ENCODE measurements at places on chromosomes 1 and 21.

- no peak for DNase-seq
Observed at GRCh38 chr1:22579541-22580155, 16.4 kb downstream of the EPHA8 start.

- no peak for DNase-seq
Observed at GRCh38 chr1:71561729-71562128, 480.9 kb upstream of the ZRANB2 start.

GRCh38 chr1:216310776-216311175 is 112.5 kb downstream of the USH2A start:
- DNase-seq = peak; percentile 33

GRCh38 chr1:92756537-92756936 is 28.4 kb downstream of the EVI5 start:
- DNase-seq = no peak

DNA sequence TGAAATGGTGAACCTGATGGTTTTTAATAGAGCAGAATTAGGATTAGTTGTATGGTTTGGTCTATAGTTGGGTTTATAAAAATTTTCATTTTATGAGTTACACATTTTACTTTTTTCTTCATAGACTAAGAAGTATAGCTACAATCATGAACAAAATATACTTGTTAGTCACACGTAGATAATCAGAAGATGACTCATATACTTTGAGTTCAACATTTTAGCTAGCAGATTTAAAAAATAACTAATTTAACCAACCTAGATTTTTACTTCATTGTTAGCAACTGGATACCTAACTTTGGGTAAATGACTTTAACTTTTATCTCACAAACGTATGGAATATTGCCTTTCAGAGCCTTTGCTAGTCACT is 27.9 kb downstream of the MORC3 start:
- DNase-seq = no peak

GRCh38 chr1:165773324-165773965 is 4.8 kb upstream of the TMCO1 start:
- no peak for DNase-seq

DNA sequence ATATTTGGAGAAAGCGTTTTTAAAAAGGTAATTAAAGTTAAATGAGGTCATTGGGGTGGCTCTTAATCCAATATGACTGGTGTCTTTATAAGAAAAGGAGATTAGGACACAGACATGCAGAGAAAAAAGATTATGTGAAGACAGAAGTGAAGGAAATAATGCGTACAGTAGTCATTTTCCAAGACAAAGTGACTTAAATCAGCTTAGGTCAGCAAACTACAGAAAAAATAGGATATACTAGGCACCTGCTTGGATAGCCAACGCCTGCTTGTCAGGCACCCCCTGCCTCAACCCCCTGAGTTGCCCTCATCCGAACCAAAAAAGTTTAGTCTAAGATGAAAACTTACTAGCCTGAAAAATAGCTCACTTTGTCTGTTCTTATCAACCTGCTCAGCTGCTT is 58.2 kb upstream of the SPAG17 start:
- no peak for DNase-seq

DNA sequence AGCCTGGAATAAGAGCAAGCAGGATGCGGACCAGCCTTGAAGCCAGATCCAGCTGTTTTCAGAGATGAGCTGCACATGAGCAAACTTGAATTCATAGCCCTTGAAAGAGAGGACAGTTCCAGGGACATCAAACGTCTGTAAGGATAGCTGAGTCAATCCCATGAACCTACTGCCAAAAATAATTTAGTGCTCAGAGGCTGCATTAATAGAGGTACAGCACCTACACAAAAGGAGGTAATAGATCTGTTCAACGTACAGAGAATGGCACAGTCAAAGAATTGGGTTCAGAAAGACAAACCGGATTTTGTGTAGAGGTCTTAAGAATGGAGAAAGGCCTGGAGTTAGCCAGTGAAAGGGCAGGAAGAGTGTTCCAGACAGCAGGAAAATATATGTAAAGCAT is 110.8 kb upstream of the ZC3H12A start:
- no peak for DNase-seq

- DNase-seq = peak; percentile 78
Observed at GRCh38 chr1:202625416-202626360, 84.6 kb downstream of the SYT2 start.

- DNase-seq = no peak
Observed at GRCh38 chr1:230717251-230717650, 3.3 kb upstream of the AGT start.

- DNase-seq = no peak
Observed at GRCh38 chr1:182215764-182216163, 154.3 kb upstream of the ZNF648 start.

DNA sequence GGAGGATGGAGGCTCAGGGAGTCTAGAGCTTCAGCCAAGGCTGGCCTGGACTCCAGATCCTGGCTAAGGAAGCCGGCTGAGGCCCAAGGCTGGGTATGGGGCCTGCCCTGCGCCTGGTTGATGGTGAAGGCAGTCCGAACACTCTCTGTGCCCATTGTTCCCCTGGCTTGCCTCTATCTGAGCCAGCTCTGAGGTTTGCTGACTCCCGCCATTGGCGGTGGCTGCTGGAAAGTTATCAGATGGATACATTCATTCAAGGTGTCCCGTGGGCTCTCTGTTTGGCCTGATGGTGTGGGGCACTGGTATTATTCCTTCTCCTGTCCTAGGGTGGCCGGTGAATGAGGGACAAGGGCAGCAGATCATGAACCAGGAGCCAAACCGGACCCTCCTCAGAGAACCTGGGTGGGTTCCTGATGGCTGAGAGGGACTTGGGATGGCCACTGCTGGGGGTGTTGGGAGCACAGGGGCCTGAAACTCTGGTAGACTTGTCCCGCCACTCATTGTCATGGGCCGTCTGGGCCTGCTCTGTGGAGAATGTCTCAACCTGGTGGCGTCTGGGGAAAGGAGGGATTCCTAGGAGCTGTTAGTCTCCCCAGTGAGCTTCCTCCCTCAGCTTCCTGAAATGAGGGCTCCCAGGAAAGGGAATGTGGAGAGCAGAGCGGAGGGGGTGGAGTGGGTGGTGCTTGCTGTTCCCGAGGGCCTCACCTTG is 22.2 kb downstream of the SLC26A9 start:
- no peak for DNase-seq

GRCh38 chr1:88191917-88192316 is 492.2 kb upstream of the PKN2 start:
- DNase-seq = peak; percentile 32

DNA sequence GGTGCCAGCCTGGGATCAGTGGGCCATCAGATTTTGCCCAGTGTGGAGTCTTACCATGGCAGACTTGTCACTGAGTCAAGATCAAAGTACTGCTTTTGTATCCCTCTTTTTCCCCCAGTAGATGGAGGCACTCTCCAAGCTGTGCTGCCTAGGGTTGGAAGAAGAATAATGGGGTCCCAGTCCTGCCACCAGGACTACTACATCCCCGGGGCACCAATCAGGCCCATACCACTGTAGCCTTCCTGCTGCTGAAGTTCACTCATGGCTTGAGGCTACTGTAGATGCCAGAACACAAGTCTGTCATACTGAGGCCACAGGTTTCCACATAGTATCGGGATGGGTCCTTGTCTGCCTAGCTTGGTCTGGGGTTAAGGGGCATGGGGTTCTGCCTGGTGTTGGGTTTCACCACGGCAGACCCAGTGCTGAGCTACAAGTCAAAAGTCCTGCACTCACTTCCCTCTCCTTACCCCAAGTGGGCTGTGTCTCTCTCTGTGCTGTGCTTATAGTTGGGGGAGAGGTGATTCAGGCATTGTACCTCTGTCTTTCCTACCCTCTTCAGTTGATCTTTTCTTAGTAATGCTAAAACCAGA is 53.4 kb downstream of the PKN2 start:
- DNase-seq = no peak

- DNase-seq = no peak
Observed at GRCh38 chr21:24428591-24429199, 1178.6 kb downstream of the MRPL39 start.

- no peak for DNase-seq
Observed at GRCh38 chr1:51605961-51606723, 10.8 kb upstream of the OSBPL9 start.

DNA sequence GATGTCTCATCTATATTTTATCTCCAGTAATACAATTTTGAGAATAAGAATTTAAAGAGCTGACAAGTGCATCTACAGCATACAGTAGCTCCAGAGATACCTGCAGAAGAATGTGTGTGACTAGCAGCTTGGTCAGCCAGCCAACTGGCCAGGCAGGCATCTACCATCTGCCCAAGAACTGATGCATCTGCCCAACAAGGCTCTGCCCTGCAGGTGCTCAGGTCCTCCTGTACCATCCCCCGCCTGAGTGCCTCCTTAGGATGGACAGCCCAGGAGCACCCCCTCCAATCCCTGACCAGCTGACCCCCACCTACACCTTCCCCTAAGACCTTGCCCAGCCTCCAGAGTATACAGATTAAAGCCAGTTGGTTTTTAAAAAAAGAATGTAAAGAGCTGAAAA is 30.3 kb downstream of the TMEM69 start:
- no peak for DNase-seq

GRCh38 chr1:27042670-27043069 is 30.0 kb upstream of the TENT5B start:
- DNase-seq = no peak

- DNase-seq = no peak
Observed at GRCh38 chr1:237712082-237712481, 178.6 kb downstream of the ZP4 start.

GRCh38 chr1:50724626-50725286 is 235.3 kb downstream of the FAF1 start:
- peak; percentile 72 for DNase-seq

DNA sequence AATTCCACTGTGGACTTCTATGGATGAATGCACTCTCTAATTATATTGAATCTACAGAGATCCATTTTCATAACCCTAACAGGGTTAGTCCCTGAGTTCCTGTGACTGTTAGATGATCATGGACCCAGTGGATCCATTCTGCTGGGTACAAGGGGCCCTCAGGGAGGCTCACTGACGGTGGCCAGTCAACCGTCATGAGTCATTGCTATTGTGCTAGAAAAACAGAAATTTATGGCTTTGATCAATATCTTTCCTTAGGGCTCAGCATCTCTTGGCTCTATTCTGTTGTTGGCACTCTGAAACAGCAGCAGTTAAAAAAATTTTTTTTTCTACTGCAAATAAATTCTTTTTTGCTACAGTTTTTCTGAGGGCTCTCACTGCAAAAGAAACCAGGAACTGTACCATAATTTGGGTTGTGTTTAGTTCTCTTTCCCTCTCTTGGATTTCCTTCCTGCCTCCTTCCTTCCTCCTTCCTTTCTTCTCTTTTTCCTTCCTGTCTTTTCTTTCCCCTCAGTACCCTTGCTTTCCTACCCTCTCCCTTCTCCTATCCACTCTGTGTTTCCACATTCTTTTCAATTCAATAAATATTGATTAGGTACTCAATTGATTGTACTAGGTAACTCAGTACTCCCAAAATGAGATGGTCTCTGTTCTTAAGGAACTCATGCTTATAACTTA is 49.5 kb downstream of the UTP25 start:
- DNase-seq = no peak

- DNase-seq = no peak
Observed at GRCh38 chr1:176802316-176802715, 339.3 kb downstream of the PAPPA2 start.

All from GM12865 (cell line).